Gastrocnemius medialis (tissue), 4 donors: ENCODE measurements at places on chromosomes 6 and 20. TPM values are rescaled to one million over a fixed set of nuclear protein-coding genes. Genes with fewer than 3 reads are reported as not detected.

COL9A3 gene
- total RNA-seq = 0.95 TPM

DNA sequence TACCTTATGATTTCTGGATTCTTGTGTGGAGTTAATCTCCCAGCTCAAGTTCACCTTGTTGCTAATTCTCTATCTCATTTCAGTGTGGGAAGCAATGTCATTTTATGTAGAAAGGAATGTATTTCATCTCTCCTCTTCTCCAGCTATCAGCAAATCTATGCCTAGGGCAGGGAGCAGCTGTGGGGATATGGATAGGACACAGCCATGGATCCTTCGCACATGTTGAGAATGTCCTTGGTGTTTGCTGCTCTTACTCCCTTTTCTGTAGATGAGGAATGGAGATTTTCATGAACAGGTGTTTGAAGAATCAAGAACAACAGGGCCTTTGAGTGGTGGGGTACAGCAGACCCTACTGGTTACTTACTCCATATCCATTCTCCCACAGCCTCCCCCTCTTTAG, 182.0 kb downstream of the UST start:
- H3K27ac ChIP-seq = no peak overlapping the region
- H3K27me3 ChIP-seq = no peaks in the 10 kb centered on the region
- no peaks in the 10 kb centered on the region for H3K4me1 ChIP-seq
- no peaks in the 10 kb centered on the region for H3K36me3 ChIP-seq
- DNase-seq = no peak

IYD gene
- total RNA-seq = 0.10 TPM

CCDC170 gene
- total RNA-seq = 0.05 TPM

DNA sequence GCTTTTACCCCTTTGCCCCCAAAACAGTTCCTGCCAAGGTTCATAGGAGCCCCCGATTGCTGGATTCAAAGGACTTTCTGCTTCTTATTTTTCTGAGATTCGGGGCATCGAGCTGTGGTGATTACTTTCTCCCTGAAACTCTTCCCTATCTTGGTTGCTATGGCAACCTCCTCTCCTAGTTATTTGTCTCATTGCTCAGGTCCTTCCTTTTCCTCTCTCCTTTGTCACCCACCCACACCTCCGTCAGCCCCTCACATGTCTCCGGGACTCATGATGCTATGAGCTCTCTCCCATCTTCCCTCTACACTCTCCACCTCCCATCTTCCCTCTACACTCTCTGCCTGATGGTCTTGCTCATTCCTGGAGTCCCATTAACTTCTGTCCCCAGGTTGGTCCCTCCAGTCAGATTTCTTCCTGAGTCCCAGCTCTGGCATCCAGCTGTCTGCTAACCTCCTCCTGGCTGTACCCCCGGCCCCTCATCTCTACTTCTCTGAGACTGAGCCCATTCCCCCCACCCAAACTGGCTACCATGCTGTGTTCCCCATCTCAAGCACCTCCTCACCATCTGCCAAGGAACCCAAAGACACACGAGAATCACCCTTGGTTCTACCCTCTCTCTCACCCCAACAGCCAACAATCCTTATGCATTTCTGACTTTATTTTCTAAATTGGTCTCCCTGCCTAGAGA, 30.2 kb upstream of the NNAT start:
- no peaks in the 10 kb centered on the region for H3K4me1 ChIP-seq
- H3K4me3 ChIP-seq = no peak overlapping the region
- no peaks in the 10 kb centered on the region for H3K27me3 ChIP-seq
- H3K36me3 ChIP-seq = peaks cover 13% of the 10 kb centered on the region

GRCh38 chr6:138182939-138183789, 21.4 kb downstream of the ARFGEF3 start:
- no peaks in the 10 kb centered on the region for H3K36me3 ChIP-seq
- DNase-seq = no peak
- H3K4me1 ChIP-seq = no peaks in the 10 kb centered on the region
- no peak overlapping the region for H3K4me3 ChIP-seq
- no peaks in the 10 kb centered on the region for H3K27me3 ChIP-seq

DNA sequence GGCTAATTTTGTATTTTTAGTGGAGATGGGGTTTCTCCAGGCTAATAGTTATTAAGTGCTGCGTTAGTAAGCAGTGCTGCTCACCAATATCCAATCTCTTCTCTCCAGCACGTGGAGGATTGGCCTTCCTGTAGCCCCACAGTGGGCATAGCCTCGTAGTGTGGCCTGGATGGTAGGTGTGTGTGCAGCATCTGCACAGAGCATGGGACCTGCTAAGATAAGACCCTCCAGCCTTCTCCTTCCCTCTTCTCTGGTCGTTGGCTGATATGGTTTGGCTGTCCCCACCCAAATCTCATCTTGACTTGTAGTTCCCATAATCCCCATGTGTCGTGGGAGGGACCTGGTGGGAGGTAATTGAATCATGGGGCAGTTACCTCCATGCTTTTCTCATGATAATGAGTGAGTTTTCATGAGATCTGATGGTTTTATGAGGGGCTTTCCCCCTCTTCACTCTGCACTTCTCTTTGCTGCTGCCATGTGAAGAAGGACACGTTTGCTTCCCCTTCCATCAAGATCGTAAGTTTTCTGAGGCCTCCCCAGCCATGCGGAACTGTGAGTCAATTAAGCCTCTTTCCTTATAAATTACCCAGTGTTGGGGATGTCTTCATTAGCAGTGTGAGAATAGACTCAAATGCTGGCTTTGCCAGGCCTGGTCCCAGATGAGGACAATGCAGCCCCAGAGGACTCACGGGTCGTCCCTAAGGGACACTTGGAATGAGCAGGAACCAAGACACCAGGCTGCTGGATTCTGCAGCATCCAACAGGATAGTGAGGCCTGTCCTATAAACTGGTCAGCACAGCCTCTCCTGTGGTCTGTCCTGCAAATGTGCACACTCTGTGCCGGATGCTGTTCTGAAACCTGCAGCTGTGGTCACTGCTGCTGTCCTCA, 63.4 kb upstream of the AFDN start:
- no peaks in the 10 kb centered on the region for H3K27me3 ChIP-seq
- no peaks in the 10 kb centered on the region for H3K36me3 ChIP-seq
- H3K27ac ChIP-seq = no peak overlapping the region
- H3K4me3 ChIP-seq = no peak overlapping the region
- H3K4me1 ChIP-seq = peaks cover 7% of the 10 kb centered on the region

GRCh38 chr20:42846784-42847490, 342.8 kb downstream of the PTPRT start:
- no peaks in the 10 kb centered on the region for H3K36me3 ChIP-seq
- no peak for DNase-seq
- no peaks in the 10 kb centered on the region for H3K27me3 ChIP-seq
- H3K27ac ChIP-seq = no peak overlapping the region
- no peaks in the 10 kb centered on the region for H3K4me1 ChIP-seq
- H3K4me3 ChIP-seq = no peak overlapping the region

- H3K27me3 ChIP-seq = no peaks in the 10 kb centered on the region
- no peak for DNase-seq
- H3K36me3 ChIP-seq = no peaks in the 10 kb centered on the region
- no peaks in the 10 kb centered on the region for H3K4me1 ChIP-seq
- H3K4me3 ChIP-seq = no peak overlapping the region
- H3K27ac ChIP-seq = no peak overlapping the region
These were observed 7.1 kb downstream of the CASP8AP2 start for GRCh38 chr6:89836639-89837222.

DNA sequence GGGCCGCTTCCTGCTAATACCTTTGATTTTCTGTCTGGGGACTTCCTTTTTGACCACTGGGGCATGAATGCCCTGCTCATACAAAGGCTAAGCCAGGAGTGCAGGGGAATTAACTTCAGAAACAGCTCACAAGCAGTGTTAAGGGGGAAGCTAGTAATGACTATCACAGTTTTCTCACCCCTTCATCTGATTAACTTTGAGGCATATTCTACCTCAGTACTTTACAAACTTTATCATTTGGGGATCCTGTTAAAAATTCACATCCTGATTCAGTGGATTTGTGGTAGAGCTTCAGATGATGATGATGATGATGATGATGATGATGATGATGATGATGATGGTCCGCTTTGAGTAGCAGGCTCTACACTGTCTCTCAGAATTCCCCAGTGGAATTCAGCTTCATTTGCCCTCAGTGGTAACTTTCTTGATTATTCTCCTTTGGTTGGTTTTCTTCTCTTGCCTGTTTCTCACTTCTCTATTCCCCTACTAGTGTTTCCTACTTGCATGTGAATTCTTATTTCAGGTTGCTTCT, 78.4 kb upstream of the TMEM170B start:
- H3K4me3 ChIP-seq = no peak overlapping the region
- no peaks in the 10 kb centered on the region for H3K36me3 ChIP-seq
- H3K4me1 ChIP-seq = no peaks in the 10 kb centered on the region
- no peaks in the 10 kb centered on the region for H3K27me3 ChIP-seq
- DNase-seq = no peak

CPXM1 gene
- 0.81 TPM for total RNA-seq

- DNase-seq = no peak
- H3K4me3 ChIP-seq = no peak overlapping the region
- H3K4me1 ChIP-seq = no peaks in the 10 kb centered on the region
- H3K27ac ChIP-seq = no peak overlapping the region
These were observed 270.4 kb downstream of the PTPRT start for GRCh38 chr20:42919316-42919715.

SRMS gene
- not detected for total RNA-seq

- H3K27ac ChIP-seq = no peak overlapping the region
- H3K27me3 ChIP-seq = no peaks in the 10 kb centered on the region
- no peak for DNase-seq
- peaks cover 13% of the 10 kb centered on the region for H3K36me3 ChIP-seq
These were observed 18.7 kb downstream of the ADRM1 start for GRCh38 chr20:62321521-62321948.

DNA sequence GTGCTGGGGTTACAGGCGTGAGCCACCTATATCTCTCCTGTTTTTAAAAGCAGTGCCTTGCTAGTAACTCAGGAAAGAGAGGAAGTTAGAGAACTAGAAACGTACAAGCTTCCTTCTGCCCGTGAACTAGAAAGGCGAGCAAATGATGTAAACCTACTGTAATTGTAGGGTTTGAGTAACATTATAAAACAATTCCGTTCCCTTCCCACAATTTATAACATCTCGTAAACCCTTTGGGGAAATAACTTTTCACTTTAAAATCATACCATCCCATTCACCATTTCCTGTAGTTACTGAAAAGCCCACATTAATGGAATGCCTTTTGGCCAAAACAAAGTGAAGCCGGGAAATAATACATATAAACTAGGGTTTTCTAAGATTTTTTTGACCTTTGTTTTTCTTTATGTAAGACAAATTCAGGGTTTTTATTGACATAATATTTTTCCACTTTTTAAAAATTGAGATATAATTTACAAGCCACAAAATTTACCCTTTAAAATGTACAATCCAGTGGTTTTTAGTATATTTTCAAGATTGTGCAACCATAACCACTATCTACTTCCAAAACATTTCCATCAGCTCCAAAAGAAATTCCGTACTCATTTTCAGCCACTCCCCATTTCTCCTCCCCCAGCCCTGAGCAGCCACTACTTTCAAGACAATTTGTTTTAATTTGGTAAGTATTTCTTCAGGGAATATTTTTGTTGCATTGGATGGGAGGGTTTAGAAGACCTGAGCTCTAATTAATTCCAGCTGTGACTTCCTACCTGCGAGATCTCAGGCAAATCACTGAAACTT, 175.1 kb upstream of the PDE10A start:
- DNase-seq = no peak
- H3K4me3 ChIP-seq = no peak overlapping the region
- no peaks in the 10 kb centered on the region for H3K27me3 ChIP-seq

ID4 gene
- 5.8 TPM for total RNA-seq

SLC23A2 gene
- 3.0 TPM for total RNA-seq

SMAP1 gene
- 36.0 TPM for total RNA-seq

DNA sequence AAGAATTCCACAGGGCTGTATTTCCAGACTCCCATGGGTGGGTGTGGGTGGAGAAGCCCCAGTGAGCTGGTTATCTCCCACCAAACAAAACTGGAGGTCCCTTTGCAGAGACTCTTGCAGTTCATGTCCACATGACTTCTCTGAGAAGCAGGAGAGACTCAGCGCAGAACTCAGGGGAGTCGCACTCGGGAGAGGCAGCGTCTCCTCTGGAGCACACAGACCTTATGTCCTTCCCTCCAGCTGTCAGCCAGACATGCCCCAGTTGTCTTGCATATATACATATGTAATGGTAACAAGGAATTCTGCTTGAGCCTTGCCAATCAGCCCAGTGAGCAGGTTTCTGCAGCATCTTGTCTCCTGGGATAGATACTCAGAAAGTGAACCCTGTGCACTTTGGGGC, 23.8 kb downstream of the MYT1 start:
- H3K4me1 ChIP-seq = no peaks in the 10 kb centered on the region
- no peak overlapping the region for H3K4me3 ChIP-seq
- no peaks in the 10 kb centered on the region for H3K36me3 ChIP-seq
- no peak overlapping the region for H3K27ac ChIP-seq
- H3K27me3 ChIP-seq = peaks cover 9% of the 10 kb centered on the region

GRCh38 chr6:5126214-5126613, 41.1 kb downstream of the PPP1R3G start:
- H3K4me1 ChIP-seq = peaks cover 6% of the 10 kb centered on the region
- no peak for DNase-seq
- no peaks in the 10 kb centered on the region for H3K27me3 ChIP-seq
- no peak overlapping the region for H3K4me3 ChIP-seq
- H3K27ac ChIP-seq = no peak overlapping the region

OR2J3 gene
- total RNA-seq = not detected

- H3K4me3 ChIP-seq = no peak overlapping the region
- no peaks in the 10 kb centered on the region for H3K4me1 ChIP-seq
- H3K27ac ChIP-seq = no peak overlapping the region
- no peaks in the 10 kb centered on the region for H3K27me3 ChIP-seq
These were observed 59.4 kb downstream of the RIOK1 start for GRCh38 chr6:7449018-7449417.

DNA sequence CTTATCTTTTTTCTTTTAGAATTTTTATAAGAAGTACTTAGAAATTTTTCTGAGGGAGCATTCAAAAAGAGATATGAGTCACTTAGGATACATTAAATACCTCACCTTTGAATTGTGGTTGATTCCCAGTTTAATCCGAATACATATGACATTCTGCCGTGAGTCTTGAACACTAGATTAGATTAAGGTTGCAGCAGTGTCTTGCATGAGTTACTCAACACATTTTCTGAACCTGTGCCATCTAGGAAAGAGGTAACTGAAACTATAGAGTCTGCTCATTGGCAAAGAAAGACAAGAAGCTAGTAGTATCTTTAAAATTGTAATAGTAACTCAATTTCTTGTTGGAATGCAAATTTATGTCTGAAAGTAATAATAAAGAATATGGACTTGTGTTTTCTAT, 14.9 kb downstream of the PEX3 start:
- H3K27ac ChIP-seq = no peak overlapping the region
- no peaks in the 10 kb centered on the region for H3K4me1 ChIP-seq
- H3K27me3 ChIP-seq = no peaks in the 10 kb centered on the region
- peaks cover 16% of the 10 kb centered on the region for H3K36me3 ChIP-seq

DNA sequence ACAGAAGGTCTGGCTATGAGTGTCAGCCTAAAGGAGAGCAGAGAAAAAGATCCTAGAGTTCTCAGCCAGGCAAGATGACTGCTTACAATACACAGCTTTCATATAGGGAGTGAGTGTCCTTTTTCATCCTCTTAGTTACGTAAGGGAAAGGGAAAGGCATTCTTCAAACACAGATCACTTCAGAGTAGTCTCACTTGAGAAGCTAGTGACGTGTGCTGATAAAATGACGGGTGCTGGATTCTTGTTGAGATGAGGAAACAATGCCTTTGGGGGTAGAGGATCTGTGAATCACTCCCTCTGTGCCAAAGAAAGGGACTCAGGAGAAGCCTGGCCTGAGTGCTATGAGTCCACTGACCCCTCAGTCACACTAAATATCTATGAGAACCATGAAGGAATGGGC, 117.3 kb downstream of the QRSL1 start:
- no peak for DNase-seq
- H3K4me1 ChIP-seq = no peaks in the 10 kb centered on the region
- no peak overlapping the region for H3K27ac ChIP-seq
- no peak overlapping the region for H3K4me3 ChIP-seq
- no peaks in the 10 kb centered on the region for H3K36me3 ChIP-seq
- no peaks in the 10 kb centered on the region for H3K27me3 ChIP-seq
